CD8-positive, alpha-beta memory T cell (primary cell): ENCODE measurements at places on chromosomes 2 and 18. TPM values are rescaled to one million over a fixed set of nuclear protein-coding genes. Genes with fewer than 3 reads are reported as not detected.

GRCh38 chr2:70509565-70509964, 44.1 kb downstream of the TGFA start:
- no peak overlapping the region for H3K4me3 ChIP-seq
- no peak overlapping the region for H3K27ac ChIP-seq
- no peaks in the 10 kb centered on the region for H3K36me3 ChIP-seq
- DNase-seq = no peak

GRCh38 chr2:179562330-179562885, 297.8 kb upstream of the SESTD1 start:
- no peaks in the 10 kb centered on the region for H3K27me3 ChIP-seq
- H3K36me3 ChIP-seq = no peaks in the 10 kb centered on the region
- no peak overlapping the region for H3K4me3 ChIP-seq
- DNase-seq = no peak
- H3K4me1 ChIP-seq = no peaks in the 10 kb centered on the region
- H3K27ac ChIP-seq = no peak overlapping the region

Gene SPDYA
- 0.84 TPM for total RNA-seq

- no peak for DNase-seq
- no peaks in the 10 kb centered on the region for H3K36me3 ChIP-seq
- H3K4me1 ChIP-seq = no peaks in the 10 kb centered on the region
- H3K4me3 ChIP-seq = no peak overlapping the region
- no peak overlapping the region for H3K27ac ChIP-seq
- H3K27me3 ChIP-seq = no peaks in the 10 kb centered on the region
These were observed 98.5 kb downstream of the MYOM1 start for GRCh38 chr18:3121259-3121658.

Gene CD8B
- 273 TPM for total RNA-seq

Gene CIB4
- total RNA-seq = not detected

DNA sequence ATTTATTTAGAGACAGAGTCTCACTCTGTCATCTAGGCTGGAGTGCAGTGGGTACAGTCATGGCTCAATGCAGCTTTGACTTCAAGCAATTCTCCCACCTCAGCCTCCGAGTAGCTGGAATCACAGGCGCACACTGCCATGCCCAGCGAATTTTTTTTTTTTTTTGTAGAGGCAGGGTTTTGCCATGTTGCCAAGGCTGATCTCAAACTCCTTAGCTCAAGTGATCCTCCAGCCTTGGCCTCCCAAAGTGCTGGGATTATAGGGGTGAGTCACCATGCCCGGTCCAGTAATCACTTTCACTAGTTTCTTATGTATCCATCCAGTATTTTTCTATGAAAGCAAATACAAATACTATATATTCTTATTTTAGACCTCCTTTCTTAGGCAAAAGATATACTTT, 24.0 kb downstream of the PRKAG3 start:
- H3K4me3 ChIP-seq = no peak overlapping the region
- H3K36me3 ChIP-seq = no peaks in the 10 kb centered on the region
- H3K4me1 ChIP-seq = peaks cover 5% of the 10 kb centered on the region
- DNase-seq = no peak

DNA sequence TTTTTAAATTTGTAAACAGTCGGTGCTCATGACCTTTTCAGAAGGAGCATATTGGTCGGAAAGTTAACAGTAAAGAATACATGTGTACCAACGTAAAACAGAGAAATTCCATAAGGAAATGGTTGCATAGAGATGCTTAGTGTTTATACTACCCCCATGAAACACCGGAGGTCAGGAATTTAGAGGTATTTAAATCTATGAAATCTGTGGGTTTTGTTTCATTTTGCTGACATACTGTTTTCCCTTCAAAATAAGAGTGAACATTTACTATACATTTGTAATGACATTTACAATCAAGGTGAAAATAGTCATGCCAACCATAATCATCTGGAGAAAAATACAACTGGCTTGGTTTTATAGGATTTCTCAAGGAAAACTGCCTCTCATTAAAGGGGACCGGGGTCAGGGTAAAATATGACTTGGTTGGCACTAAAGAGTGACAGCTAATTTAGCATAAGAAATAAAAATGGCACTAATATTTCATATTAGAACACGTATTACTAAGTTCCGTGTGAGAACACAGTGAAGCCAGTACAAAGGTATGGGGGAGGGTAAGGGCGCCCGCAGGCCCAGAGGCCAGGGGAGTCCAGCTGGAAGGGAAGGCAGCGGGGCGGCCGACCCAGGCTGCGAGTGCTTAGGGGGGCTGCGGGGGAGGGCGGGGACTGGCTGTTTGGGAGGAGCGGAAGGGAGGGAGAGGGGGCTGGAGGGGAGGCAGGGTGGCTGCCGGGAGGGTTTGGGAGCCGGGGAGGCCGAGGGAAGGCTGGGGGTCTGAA, 1.1 kb upstream of the RNU4ATAC start:
- DNase-seq = peak; percentile 3
- H3K27me3 ChIP-seq = no peaks in the 10 kb centered on the region
- peak overlapping the region; percentile 66 for H3K4me3 ChIP-seq
- H3K27ac ChIP-seq = peak overlapping the region; percentile 100
- peaks cover 17% of the 10 kb centered on the region for H3K4me1 ChIP-seq

Gene MSTN
- total RNA-seq = not detected

- H3K36me3 ChIP-seq = no peaks in the 10 kb centered on the region
- no peak for DNase-seq
- no peak overlapping the region for H3K4me3 ChIP-seq
- H3K27me3 ChIP-seq = no peaks in the 10 kb centered on the region
- H3K27ac ChIP-seq = no peak overlapping the region
- H3K4me1 ChIP-seq = no peaks in the 10 kb centered on the region
These were observed 152.0 kb upstream of the ZEB2 start for GRCh38 chr2:144671695-144672455.

GRCh38 chr18:55841314-55841713, 253.3 kb upstream of the TCF4 start:
- no peak overlapping the region for H3K27ac ChIP-seq
- H3K27me3 ChIP-seq = no peaks in the 10 kb centered on the region
- H3K36me3 ChIP-seq = no peaks in the 10 kb centered on the region
- no peaks in the 10 kb centered on the region for H3K4me1 ChIP-seq
- DNase-seq = no peak
- H3K4me3 ChIP-seq = no peak overlapping the region

Gene FBLN7
- 2.1 TPM for total RNA-seq

DNA sequence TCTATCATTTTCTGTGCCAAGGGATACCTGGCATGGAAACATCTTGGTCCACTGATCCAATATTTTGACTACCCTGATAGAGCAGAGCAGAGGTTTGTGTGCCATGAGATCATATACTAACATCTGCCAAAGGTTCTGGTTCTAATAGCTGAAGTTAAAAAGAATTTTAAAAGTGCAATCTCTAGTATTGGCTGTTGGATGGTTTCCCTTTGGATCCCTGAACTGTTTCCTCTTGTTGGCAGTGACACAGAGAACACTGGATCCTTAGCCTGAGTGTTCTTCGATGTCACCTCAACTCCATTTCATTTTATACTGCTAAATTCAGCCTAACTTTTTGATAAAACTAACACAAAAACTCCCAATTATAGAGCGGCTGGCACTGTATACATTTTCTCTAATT, 169.3 kb upstream of the FBXO11 start:
- no peak for DNase-seq
- no peaks in the 10 kb centered on the region for H3K27me3 ChIP-seq
- no peaks in the 10 kb centered on the region for H3K36me3 ChIP-seq
- no peaks in the 10 kb centered on the region for H3K4me1 ChIP-seq
- H3K27ac ChIP-seq = no peak overlapping the region

- no peaks in the 10 kb centered on the region for H3K27me3 ChIP-seq
- peaks cover 26% of the 10 kb centered on the region for H3K36me3 ChIP-seq
- H3K4me1 ChIP-seq = peaks cover 11% of the 10 kb centered on the region
- H3K4me3 ChIP-seq = no peak overlapping the region
- no peak overlapping the region for H3K27ac ChIP-seq
These were observed 6.7 kb downstream of the ASB1 start for GRCh38 chr2:238433300-238433915.

Gene PAIP2B
- 2.1 TPM for total RNA-seq

DNA sequence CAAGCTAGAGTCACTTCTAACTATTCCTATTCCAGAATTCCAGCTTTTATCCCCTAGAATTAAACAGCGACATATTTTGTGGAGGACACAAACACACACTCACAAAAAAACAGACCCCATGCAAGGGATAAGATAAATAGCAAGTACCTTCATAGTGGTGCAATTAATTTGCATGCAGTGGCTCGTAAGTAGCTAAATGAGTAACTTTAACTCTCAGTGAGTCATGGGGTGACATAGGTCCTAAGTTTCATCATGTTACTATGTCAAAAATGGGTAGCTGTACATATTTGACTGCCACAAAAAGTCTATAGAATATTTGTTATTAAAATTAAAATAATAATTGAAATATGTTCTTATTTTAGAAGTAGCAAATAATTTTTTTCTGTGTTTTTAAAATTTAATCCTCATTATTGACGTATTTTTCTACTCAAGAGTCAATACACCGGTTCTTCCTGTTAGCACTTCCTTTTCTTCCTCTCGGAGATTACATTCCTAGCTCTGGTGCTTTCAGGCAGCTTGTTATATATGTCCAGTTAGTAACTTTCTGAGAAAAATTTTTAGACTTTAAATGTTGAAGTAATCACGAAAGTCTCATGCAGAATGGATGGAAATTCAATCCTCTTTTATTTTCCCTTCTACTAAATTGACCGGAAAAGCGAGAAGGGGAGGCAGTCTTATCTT, 247.0 kb downstream of the KCNH7 start:
- no peak for DNase-seq
- H3K27me3 ChIP-seq = no peaks in the 10 kb centered on the region
- H3K4me3 ChIP-seq = no peak overlapping the region

- H3K27ac ChIP-seq = peak overlapping the region; percentile 97
- H3K36me3 ChIP-seq = peaks cover 8% of the 10 kb centered on the region
- no peaks in the 10 kb centered on the region for H3K27me3 ChIP-seq
These were observed 40.1 kb upstream of the AKAIN1 start for GRCh38 chr18:5237083-5237722.

DNA sequence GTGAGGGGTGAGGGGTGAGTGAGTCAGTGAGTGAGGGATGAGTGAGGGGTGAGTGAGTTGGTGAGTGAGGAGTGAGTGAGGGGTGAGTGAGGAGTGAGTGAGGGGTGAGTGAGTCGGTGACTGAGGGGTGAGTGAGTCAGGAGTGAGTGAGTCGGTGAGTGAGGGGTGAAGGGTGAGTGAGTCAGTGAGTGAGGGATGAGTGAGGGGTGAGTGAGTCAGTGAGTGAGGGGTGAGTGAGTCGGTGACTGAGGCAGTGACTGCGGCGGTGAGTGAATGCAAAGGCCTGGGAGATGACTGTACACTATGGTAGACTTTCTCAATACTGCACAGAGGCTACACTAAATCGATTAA, 16.6 kb downstream of the THAP4 start:
- H3K4me1 ChIP-seq = peaks cover 13% of the 10 kb centered on the region
- DNase-seq = no peak
- H3K4me3 ChIP-seq = no peak overlapping the region

Gene DSC3
- total RNA-seq = not detected

DNA sequence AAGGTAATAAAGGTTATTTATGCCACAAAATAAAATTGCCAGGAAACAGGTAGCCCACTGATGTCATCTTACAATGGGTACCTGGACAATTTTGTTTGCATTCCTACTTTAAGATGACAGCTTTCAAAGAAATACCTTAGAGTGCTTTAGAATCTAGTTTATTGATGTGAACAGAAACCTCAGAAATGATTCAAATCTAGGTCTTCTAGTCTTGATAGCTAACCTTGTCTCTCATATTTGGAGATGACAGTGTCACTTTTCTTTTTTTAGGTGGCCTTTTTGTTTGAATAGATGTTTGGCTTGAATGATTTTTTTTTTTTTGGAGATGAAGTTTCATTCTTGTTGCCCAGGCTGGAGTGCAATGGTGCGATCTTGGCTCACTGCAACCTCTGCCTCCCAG, 69.1 kb downstream of the PIK3C3 start:
- no peak for DNase-seq
- H3K36me3 ChIP-seq = peaks cover 5% of the 10 kb centered on the region
- no peak overlapping the region for H3K4me3 ChIP-seq
- no peak overlapping the region for H3K27ac ChIP-seq

- H3K4me3 ChIP-seq = no peak overlapping the region
- no peak overlapping the region for H3K27ac ChIP-seq
- H3K4me1 ChIP-seq = no peaks in the 10 kb centered on the region
- H3K27me3 ChIP-seq = no peaks in the 10 kb centered on the region
- H3K36me3 ChIP-seq = no peaks in the 10 kb centered on the region
These were observed 146.7 kb upstream of the ACVR2A start for GRCh38 chr2:147698166-147698565.

DNA sequence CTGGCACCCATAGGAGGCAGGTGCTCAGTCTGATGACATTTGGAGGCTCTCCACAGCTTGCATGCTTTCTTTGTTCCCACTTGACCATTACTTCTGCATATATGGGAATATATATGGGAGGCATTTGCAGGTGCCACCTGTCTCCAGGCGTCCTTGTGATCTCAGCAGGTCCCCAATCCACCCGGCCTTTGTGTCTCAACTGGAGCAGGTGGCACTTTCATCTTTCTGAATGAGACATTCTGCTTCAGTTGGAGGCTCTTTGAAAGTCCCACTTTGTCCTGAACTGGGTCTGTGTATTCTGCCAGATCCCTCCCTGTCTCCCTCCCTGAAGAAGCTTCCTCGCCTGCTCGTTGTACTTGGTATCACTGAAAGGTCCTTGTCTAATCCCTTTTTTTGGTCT, 318.1 kb upstream of the EPAS1 start:
- no peak for DNase-seq
- no peak overlapping the region for H3K4me3 ChIP-seq
- H3K4me1 ChIP-seq = no peaks in the 10 kb centered on the region
- no peaks in the 10 kb centered on the region for H3K36me3 ChIP-seq
- no peaks in the 10 kb centered on the region for H3K27me3 ChIP-seq
- no peak overlapping the region for H3K27ac ChIP-seq

Gene COLEC11
- 0.24 TPM for total RNA-seq

Gene NLRC4
- total RNA-seq = 0.16 TPM

GRCh38 chr2:182616471-182617393, 99.3 kb upstream of the DNAJC10 start:
- no peak overlapping the region for H3K27ac ChIP-seq
- H3K4me1 ChIP-seq = no peaks in the 10 kb centered on the region
- no peaks in the 10 kb centered on the region for H3K36me3 ChIP-seq
- H3K27me3 ChIP-seq = no peaks in the 10 kb centered on the region
- H3K4me3 ChIP-seq = no peak overlapping the region

Gene BBS5
- total RNA-seq = 3.8 TPM

- H3K36me3 ChIP-seq = no peaks in the 10 kb centered on the region
- H3K4me3 ChIP-seq = no peak overlapping the region
- H3K27me3 ChIP-seq = no peaks in the 10 kb centered on the region
- H3K27ac ChIP-seq = no peak overlapping the region
- H3K4me1 ChIP-seq = no peaks in the 10 kb centered on the region
These were observed 876.5 kb downstream of the SUCLG1 start for GRCh38 chr2:83582589-83582988.
